ENCODE measurements at places on chromosomes 5 and 9.

GRCh38 chr5:68627001-68627400, 411.4 kb downstream of the PIK3R1 start:
- no peak for DNase-seq

- DNase-seq = no peak
These were observed 5.5 kb upstream of the DMRT2 start for GRCh38 chr9:1044643-1045042.

- DNase-seq = no peak
These were observed 6.5 kb upstream of the FBXO10 start for GRCh38 chr9:37582548-37583157.

DNA sequence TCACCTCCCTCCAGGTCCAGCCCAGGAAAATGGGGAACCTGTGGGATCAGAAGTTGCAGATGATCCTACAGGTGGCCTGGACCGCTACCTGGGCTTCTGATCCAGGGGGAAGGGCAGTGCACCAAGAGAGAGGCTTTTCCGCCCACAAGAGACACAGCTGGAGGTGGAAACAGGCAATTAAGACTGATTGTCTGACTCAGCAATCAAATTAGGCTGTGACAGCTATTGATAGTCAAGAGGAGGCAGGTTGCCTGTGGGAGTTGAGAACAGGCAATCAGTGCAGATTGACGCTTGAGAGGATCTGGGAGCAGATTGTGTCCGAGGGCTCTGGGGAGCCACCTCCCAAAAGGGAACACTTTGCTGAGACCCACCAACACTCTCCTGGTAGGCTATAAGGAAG, 71.1 kb upstream of the SLC44A1 start:
- no peak for DNase-seq

DNA sequence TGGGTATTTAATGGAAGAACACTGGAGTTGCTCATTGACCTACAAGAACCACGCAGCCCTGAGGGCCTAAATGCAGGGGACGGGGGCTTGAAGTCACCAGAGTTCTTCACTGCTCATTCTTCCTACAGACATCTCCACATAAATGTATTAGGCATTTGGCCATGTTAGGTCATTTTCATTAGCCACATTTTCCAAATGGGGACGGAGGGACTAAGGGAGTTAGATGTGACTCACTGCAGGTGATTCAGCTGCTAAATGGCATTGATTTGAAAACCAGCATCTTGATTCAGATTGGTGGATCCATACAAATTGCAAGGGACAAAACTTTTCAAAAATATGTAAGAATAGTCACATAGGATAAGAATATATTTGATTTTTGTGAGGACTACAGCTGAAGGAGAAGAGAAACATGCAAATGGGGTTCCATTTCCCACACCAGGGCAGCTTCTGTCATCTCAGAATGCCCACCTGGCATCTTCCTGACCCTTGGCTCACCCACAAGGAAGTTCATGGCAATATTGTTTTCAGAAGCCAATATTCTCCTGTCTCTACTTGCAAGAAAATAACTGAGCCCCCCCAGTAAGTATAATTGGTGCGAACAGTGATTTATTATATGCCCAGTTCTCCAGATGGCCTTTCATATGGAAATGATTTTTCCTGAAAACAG, 264.8 kb downstream of the DOCK8 start:
- no peak for DNase-seq

DNA sequence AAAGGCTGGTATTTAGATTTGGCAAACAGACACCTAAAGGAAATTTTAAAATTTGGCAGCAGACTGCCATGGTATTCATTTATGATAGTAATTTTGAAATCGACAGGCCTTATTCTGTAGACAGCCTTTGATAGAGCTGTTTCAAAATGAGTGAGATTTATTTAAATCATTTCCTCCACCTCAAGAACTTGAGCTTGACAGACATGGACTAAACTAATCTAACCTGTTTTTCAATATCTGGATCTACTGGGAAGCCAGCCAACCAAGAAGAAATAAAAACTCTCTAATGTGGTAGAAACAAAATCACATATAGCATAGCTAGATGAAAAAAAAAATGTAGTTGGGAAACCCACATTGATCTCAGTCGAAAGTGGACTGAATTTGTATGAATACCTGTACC, 56.9 kb upstream of the RASA1 start:
- no peak for DNase-seq

DNA sequence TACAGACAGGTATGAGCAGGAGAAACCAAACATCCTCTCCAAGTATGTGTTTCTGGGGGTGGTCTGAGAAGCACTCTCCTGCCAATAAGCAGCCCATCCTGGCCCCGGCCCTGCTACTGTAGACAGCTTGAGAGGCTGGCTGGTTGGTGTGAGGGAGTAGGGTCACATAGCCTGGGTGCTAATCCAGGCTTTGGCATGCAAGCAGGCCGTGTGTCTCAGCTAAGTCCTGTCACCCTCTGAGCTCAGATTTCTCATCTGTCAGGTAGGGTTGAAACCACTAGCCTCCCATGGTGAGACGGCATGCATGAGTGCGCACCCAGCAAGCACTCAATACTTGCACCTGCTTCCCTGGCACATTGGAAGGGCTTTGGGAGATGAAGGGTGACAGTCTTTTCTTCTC, 49.8 kb upstream of the PHYKPL start:
- no peak for DNase-seq

GRCh38 chr5:1411099-1411498, 34.1 kb downstream of the SLC6A3 start:
- DNase-seq = no peak

- peak; percentile 30 for DNase-seq
These were observed 1.6 kb downstream of the MED27 start for GRCh38 chr9:132077881-132078698.

DNA sequence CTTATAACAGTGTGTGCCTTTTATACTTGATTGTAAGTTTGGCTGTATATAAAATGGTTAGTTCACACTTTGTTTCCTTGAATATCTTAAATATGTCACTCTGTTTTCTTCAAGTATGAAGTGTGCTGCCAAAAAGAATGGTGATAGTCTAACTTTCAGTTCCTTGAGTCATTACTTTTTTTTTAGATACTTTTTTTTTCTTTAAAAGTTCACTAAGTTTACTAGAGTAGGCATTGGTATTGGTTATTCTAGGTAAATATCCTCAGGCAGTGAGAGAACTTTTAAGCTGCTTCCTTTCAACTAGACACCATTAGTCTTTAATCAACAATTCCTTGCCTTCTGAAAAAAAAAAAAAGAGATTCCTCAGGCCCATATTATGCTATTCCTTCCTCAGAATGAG, 41.9 kb downstream of the SPEF2 start:
- no peak for DNase-seq

GRCh38 chr9:91726406-91727100, 223.5 kb downstream of the ROR2 start:
- no peak for DNase-seq

GRCh38 chr5:52956915-52957747, 32.0 kb upstream of the ITGA2 start:
- DNase-seq = no peak

GRCh38 chr5:125272357-125272756, 525.9 kb upstream of the ZNF608 start:
- DNase-seq = no peak

- DNase-seq = no peak
These were observed 6.8 kb upstream of the ANKRD31 start for GRCh38 chr5:75243510-75243909.

- DNase-seq = no peak
These were observed 61.8 kb downstream of the PTBP3 start for GRCh38 chr9:112271466-112272098.

DNA sequence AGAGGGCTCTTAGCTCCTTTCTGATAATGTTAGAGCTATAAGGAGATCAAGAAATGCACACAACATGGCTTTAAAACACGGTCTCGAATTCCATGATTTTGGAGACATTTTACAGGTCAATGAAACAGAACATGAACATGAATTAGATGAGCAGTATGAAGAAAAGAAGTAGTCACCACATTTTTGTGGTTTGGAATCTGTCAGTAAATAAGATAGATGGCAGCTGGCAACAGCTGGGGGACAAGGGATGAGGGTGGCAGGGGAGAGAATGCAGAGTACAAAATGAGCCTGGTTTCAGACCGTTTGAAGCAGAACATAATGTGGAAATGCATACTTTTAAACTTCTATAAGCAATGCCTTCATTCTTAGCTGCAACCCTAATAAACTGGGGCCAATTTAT, 107.1 kb downstream of the OXCT1 start:
- no peak for DNase-seq

DNA sequence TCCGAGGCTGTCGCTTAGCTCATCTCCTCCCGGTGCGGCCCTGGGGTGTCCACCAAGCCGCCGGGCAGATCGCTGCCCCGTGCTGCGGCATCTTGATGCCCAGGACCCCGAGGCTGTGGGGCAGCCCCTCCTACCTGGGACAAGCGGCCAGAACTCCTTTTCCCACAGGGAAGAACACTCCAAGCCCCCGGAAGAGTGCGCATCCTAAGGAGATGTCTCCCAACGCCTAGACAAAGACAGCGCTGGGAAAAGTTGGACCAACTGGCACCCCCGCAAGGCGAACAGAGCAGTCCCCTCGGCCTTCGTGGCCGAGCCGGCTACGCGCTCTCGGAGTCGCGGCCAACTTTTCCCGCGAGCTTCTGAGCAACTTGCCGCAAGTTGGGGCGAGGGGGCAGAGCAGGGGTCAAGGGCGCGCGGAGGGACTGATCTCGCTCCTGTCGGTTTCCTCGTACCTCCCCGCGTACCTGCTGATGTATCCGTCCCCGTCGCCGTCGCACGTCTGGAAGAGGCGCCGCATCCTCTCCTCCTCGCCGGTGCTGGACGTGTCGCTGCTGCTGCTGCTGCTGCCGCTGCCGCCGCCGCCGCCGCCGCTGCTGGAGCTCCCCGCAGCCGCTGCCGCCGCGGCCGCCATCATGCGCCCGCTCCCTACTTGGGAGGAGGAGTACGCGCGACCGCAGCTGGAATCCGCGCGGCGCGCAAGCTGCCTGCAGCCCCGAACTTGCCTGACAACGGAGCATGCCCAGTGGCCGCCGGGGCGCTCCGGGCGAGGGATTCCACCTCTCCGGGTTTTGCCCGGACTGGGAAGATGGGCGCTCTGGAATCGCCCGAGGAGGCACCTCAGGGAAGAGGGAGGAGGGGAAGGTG, at the start of gene MCC:
Gene MCC (minus strand): TSS at position 673 of the 864 bp plus-strand sequence.
- DNase-seq = peak; percentile 40

- DNase-seq = no peak
These were observed 134.2 kb upstream of the RASGRF2 start for GRCh38 chr5:80825786-80826460.

DNA sequence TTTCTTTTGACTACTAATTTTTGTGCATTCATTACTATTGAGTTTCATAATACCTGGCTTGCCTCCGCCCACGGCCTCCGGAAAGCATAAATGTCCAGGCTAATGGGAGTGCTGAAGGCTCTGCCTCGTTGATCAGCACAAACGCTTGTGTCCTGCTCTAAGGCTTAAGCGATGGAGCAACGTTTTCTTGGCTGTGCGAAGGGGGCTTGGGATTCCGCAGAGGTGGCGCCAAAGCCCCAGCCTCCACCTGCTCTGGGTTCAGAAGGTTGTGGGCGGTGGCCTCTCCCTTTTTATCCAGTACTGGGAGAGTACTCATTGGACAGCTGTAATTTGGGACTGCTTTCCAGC, 19.7 kb downstream of the ANXA2R start:
- peak; percentile 45 for DNase-seq

DNA sequence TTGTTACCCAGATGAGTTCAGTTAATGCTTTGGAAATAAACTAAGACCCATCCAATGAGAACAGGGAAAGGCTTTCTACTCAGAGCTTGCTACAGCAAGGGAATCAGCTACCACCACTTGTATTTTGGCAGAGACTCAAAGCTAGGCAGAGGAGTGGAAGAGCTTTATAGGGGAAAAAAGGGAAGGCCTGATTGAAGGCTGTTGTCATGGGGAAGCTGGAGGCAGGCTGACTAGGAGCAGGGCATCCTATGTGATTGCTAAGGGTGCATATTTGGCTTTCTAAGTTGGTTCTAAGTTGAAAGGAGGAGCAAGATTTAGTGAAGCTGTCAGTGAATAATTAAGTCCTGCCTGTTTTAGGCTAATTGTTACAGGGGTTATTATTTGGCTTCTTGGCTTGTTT, 115.5 kb downstream of the PTTG1 start:
- DNase-seq = no peak

DNA sequence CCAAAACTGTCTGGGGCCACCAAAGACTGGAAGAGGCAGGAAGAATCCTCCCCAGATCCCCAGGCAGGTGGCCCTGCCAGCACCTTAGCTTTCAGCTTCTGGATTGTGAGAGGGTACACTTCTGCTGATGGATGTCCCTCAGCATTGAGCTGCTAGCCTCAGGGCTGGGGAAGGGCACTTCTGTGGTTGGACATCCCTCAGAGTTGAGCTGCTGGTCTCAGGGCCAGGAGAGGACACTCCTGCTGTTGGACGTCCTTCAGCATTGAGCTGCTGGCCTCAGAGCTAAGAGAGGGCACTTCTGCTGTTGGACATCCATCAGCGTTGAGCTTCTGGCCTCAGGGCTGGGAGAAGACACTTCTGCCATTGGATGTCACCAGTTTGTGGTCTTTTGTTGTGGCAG, 83.8 kb upstream of the FCN1 start:
- DNase-seq = no peak

- no peak for DNase-seq
These were observed 719 bp upstream of the ISCA1 start for GRCh38 chr9:86282979-86283535.

DNA sequence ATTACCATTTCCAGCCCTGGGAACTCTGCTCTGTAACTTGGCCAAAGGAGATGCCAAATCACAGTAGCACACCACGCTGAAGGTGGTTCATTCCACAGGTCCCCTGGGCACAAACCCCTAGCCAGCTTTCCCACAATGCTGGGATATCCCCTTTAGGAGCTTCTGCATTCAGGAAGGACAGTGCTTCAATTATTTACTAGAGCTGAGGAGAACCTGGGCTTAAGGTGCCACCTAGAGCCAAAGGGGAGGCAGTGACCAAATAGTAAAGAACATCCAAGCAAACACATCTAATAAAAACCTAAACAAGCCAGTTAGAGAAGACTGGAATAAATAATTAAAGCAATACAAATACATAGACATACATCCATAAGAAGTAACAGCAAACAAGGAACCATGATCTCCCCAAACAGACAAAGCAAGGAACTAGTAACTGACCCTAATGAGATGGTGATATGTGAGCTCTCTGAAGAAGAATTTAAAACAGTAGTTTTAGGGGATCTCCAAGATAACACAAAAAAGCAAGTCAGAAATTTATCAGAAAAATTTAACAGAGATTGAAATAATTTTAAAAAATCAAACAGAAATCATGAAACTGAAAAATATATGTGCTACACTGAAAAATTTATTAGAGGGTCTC, 14.6 kb downstream of the KIF4B start:
- DNase-seq = no peak

DNA sequence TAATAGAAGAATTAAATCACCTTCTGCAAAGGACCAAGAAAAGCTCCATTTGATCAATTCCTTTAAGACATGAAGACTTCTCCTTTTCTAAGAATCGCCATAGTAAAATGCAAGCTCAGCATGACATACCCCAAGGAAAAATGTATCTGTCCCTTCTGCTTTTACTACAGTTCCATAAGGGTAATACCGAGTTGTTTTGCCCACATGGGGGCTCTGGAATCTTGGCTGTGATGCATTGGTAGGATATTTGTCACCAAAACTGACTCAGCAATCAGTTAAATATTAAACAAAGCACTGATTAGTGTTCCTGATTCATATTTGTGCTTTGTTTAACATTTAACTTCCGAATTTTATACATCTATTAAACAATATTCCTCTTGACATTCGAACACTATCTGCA, 24.3 kb upstream of the KCNIP1 start:
- DNase-seq = no peak

All from stimulated activated naive CD8-positive, alpha-beta T cell treated with anti-CD3 and anti-CD28 coated beads, Interleukin-15, Interleukin-2, amounts not matched to agents 100 U/mL and 50 U/mL, for 24 hours (primary cell).